ENCODE measurements at places on chromosomes 2 and 18.

GRCh38 chr18:6810191-6810590 is 80.7 kb downstream of the ARHGAP28 start:
- no peak for DNase-seq

DNA sequence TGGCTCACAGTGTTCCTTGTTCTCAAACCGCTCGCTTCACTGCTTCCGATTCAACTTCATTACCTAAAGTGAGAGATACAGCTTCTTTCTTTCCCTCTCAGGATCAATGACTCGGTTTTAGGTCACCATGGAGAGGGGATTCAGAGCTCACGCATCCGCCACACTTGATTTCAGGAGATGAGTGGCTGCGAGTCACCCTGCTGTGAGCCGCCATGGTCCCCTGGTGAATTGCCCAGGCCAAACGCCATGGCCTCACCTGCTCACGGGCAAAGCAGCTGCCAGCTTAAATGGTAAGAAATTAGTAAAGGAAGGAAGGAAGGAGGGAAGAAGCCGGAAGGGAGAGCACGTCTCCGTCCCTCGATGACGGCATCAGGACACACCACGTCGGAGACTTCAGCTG is 60.5 kb downstream of the ADNP2 start:
- DNase-seq: no peak

- DNase-seq: no peak
Measured at GRCh38 chr2:11159574-11160170, 4.4 kb downstream of the SLC66A3 start.

DNA sequence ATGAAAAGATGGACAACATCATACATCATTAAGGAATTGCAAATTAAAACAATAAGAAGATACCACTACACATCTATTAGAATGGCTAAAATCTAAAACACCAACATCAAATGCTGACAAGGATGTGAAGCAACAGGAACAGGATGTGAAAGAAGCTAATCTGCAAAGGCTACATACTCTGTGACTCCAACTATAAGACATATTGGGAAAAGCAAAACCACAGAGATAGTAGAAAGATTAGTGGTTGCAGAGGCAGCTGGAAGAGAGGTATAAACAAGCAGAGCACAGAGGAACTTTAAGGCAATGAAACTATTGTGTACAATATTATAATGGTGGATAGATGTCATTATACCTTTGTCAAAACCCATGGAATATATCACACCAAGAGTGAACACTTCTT is 393.7 kb upstream of the RAB6C start:
- no peak for DNase-seq

DNA sequence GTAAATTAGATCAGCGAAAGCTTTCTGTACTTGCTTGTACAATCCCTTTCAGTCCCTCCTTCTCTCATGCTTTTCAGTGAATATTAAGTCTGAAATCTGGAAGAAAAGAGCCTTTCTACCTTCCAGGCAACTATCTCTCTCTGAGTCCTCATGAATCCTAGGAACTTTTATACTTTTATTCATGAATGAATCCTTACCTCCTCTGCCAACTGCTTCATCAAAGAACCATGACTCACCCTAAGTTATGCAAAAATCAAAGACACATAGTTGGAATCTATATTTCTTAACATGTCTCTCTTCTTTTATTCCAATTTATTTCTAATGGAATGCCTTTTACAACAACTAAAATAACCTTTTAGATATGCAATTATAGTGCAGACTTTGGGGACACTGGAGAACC is 394.2 kb downstream of the CLIP4 start:
- no peak for DNase-seq

- DNase-seq: peak; percentile 60
Measured at GRCh38 chr2:128776461-128777195, 458.0 kb upstream of the HS6ST1 start.

GRCh38 chr18:26406854-26407517 is 141.4 kb downstream of the KCTD1 start:
- DNase-seq: no peak

GRCh38 chr2:126761256-126761980 is 105.5 kb downstream of the GYPC start:
- DNase-seq: no peak

DNA sequence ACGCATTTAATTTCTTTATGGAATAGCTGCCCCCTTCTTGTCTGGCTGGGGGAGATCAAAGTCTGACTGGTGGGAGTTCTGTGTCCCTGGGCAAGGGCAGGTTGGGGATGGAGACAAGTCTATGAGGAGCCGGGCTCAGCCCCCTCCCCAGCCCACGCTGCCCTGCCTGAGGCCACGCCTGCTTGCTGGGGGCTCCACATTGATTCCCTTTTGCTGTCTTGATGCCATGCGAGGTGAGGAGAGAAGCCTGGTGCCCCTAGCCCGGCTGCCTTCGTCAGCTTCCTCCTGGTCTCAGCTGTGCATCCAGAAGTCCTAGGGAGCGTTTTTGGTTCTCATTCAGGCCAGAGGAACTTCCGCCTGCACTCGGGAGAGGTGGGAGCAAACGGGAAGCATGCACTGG is 247.9 kb downstream of the NDUFA10 start:
- no peak for DNase-seq

DNA sequence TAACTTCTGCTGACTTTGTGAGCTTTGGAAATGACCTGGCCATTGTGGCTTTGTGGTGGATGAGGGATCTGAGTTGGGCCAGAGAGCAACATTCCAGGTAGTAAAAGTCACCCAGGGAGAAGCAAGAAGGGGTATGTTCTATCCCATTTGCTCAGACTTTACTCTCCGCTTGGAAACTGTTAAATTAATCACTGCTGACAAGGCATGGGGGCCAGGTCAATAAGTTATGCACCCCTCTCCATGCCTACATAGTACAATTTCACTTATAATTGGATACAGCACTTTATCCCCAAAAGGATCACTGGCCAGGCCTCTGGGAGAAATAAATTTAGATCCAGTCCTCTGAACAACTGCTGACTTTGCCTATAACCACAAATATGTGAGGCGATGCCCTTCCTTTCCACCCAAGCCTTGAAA is 92.1 kb downstream of the RPRM start:
- DNase-seq: no peak

- no peak for DNase-seq
Measured at GRCh38 chr2:193240752-193241151, 1046.0 kb upstream of the TMEFF2 start.

DNA sequence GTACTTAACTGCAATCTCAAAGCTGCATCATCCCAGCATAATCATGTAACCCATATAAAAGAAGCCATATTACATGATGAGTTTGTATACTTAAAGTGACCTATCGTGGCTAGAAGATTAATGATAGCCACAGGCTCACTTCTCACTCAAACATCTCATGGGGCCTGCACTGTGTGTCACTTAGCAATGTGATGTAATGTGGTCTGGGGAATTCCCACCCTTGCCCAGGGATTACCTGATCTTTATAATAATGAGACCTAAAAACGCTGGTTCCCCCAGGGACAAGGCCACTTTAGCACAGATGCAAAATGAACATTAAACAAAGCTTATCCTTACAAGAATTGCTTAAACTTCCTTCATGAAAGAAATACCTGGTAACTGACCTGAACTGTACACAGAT is 427.1 kb upstream of the CNTNAP5 start:
- DNase-seq: no peak

GRCh38 chr2:42744545-42745082 is 19.3 kb downstream of the OXER1 start:
- no peak for DNase-seq

DNA sequence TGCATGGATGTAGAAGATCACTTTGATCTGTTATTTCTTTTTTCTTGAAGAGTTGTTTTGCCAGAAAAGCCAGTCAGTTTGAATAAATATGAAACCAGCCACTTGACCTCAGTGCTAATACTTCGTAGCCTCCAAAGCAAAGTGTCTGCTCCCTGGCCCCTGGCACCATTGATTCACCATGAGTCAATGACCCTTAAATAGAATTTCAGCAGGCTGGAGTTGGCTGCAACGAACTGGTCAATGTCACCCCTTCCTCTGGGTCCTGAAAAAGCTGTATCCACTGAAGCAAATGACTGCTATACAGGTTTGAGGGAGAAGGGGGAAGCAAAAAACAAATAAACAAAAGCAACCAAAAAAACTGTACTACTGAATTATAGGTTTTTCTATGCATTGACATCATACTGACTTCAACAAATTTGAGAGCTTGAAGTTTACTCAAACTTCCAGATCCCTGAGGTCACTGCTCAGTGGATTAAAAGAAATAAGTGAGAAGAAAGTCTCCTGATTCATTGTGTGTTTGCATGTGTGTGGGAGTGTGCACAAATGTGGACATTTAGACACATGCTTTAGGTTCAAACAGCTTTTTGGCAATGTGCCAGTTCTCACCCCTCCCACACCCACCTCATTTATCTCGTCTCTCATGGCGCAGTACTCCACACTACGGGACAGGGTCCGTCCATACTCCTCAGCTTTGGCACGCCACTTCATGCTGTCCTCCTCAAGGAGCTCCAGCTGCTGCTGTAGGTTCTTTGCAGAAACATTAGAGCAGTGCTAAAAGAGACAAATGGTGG is 58.1 kb upstream of the TTN start:
- peak; percentile 58 for DNase-seq

GRCh38 chr2:237430861-237431260 is 16.9 kb upstream of the COL6A3 start:
- no peak for DNase-seq

DNA sequence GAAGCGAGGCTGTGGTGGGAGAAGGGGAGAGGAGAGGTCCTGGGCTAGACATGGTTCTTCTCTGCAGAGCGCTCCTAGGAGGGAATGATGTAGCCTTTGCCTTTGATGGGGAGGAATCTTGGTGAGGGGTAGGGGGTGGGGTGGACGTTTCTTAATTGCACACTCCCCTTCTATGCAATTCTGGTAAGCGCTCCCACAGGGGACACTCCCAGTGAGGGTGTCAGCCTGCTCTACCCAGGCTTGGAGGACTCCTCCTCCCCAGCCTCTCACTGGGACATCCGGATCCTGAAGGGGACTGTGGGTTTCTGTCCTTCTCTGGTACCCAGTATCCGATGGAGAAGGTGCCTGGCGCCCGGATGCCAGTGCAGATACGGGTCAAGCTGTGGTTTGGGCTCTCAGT is 114.3 kb downstream of the DYSF start:
- no peak for DNase-seq

- no peak for DNase-seq
Measured at GRCh38 chr2:147082850-147083522, 761.8 kb upstream of the ACVR2A start.

GRCh38 chr2:55236992-55237543 is 4.6 kb downstream of the RPS27A start:
- no peak for DNase-seq

DNA sequence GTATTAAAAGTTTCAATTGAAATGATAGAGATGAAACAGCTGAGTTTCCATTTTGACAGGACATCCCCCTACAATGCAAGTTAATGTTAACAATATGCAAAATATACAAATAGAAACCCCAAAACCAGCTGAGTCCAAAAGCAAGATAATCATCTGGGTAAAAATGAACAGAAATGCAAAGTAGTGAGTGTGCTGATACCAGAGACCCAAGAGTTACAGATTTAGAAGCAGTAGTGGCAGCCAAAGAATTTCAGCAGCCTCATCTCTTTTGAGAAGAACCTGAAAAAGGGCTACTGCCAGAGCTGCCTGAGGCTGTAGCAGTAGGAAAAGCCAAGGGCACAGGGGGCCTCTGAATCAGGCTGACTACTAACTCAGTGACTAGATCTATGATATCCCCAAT is 82.6 kb downstream of the THADA start:
- no peak for DNase-seq

DNA sequence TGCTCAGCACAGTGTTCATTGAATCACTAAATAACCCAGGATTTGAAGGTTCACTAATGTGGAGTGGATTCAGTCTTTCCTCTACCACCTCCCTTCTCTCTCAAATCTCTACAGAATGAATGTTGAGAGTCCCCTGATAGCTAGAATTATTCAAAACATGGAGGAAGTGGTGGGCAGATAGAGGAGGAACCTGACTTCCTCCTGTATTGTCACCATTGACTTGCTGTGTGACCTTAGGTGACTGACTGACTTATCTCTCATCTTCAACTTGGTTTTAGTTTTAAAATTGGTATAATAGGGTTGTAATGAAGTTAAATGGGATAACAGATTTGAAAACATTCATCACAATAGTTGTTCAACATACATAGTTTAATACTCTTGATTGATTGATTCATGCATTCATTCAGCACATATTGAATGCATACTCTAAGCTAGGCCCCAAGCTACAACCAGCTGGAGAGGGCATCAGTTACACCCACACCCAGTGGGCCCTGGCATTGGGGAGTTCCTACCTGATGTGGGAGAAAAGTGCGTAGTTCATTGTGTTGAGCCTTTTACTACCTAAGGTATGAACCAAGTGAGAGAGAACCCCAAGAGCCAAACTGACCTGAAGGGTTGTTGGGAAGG is 96.0 kb downstream of the WDR7 start:
- DNase-seq: no peak

DNA sequence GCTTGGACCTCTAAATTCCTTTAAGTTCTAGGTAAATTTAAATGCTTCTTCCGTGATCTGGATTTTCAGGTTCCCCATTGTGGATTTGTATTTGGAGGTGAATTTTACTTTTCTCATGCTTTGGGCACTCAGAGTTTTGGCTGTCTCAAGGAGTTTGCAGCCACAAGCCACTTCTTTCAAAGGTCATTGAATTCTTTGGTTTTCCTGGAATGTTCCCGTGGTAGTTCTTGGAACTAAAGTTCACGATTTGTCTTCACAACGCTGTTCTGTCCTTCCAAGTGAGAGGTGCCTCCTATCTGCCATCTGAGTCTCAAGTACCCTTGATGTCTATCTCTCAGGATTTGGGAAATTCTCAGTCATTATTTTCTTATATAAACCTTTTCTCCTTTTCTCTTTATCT is 1438.7 kb upstream of the ZEB2 start:
- no peak for DNase-seq

DNA sequence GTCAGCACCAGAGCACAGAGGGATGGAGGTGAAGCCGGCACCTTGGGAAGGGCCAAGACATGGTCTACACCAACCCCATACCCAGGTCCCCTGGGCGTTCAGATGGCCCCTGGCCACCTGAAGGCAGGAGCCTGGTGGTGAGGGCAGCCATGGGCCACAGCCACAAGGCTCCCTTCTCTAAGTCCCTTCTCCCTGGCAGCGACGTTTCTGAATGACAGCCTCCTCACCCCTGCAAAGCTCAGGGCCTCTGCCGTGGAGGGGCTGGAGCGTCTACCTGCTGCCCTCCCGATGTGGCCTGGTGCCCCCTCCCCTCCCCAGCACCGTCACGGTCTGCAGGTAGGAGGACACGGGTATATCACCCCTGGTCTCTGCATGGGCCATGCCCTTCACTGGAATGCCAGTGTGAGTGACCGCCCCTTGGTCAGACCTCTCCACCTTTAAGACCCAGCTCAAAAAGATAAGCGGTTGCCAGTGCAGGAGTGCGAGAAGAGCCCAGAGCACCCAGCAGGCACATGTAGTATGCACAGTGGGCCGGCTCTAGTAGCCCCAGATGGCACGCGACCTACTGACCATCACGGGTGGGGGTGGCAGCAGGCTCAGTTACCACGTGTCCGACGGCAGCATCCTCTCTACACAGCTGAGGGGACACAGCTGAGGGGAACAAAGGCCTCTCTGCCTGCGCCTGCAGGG is 46.6 kb downstream of the HS6ST1 start:
- DNase-seq: peak; percentile 42

- DNase-seq: no peak
Measured at GRCh38 chr2:176668912-176669311, 399.7 kb downstream of the MTX2 start.

All from aorta (tissue), 5 donors.